ENCODE measurements at places on chromosomes 6 and 20.

DNA sequence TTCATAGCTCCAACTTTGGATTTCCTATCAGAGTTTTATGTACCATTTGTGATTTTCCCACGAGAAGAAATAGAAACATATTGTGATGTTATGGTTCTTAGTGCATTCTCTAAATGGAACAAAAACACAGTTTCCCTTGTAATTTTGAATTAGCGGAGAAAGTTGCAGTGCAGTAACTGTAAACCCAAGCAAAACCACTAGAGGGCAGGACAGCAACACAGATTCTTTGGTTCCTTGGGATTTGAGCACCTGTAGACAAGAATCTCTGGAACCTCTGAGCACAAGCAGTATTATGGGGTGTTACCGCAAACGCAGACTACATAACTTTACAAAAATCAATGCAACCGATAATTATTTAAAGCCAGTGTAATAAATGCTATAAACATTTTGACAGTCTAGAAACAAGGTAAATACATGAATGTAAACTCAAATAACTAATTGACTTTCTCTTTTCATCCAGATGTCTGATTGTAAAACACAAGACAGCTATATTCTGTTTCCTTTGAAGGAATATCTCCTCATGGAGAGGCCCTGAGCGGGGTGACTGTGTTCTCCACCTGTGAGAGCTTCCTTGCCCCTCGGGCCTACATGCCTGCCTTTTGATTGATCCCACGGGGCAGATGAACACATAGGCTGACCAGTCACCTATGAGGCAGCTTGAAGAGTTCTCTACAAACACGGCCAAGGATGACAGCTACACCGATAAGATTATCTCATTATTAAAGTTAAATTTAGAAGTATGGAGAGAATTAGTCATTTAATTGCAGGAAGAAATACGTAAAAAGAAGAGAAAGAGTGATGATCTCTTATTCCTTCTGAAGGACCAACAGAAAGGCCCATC, 67.5 kb upstream of the COL21A1 start:
- no peak for DNase-seq

DNA sequence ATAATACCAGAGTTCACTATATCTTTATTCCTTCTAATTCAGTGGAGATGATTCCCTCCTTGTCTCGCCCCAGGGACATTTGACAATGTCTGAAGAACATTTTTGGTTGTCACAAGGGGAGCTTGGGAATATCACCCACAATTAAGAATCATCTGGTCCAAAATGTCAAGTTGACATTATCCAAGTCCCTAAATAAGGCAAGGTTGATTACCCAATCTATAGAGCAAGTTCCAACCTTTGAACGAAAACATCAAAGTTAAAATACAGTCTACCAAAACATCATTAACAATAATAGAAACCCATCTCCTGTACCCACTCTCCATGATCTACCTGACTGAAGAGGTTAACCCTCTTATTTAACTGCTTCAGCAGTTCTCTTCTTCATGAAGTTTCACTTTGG, 15.6 kb downstream of the DEK start:
- no peak for DNase-seq

DNA sequence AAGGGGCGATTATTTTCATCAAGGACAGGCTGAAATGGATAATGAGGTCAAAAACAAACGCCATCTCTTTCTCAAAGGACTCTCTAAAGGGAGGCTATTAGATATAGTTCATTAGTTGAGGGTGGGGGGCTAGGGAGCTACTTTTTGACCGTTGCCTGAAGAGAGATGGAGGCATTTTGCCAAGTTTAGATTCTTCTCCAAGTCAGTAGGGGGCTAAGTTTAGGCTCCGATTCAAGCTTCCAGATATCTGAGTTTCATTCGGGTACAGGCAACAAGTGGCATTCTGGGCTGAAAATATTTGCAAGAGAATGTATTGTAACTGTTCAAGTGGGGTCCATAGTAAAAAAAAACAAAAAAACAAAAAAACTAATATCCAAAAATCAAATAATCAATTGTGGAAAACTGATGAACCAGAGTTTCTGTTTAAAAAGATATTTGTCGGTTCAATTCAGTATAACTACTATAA, 43.4 kb upstream of the PIM1 start:
- no peak for DNase-seq

GRCh38 chr6:98887650-98888049, 53.3 kb downstream of the POU3F2 start:
- DNase-seq = no peak

DNA sequence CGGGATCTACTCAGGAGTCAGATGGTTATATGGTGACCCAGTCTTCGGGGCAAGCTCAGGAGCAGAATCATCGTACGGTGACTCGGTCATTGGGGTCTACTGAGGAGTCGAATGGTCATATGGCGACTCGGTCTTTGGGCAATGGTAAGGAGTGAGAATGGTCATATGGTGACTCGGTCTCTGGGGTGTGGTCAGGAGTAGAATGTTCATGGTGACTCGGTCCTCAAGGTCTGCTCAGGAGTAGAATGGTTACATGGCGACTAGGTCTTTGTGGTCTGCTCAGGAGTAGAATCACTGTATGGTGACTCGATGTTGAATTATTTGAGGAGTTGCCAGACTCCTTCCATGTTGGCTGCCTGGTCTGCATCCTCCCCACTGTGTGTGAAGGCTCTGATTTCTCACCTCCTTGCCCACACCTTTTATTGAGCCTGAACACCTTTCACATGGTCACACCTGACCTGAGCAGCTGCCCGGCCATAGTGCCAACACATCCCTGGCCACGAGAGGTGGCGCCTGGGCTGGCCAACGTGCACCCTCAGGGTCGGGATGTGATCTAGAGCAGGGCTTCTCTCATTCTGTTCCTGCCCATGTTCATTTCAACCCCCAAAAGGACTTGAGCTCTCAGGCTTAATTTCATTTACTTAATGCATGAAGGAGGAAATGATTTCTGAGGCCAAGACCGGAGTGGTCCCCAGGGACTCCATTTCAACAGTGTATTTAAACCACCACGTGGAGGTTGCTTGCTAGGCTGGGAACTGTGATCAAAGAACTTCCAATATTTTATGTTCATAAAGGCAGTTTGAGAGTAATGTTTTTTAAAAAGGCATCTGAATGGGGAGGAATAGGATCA, 119.5 kb downstream of the PHACTR3 start:
- DNase-seq = no peak

DNA sequence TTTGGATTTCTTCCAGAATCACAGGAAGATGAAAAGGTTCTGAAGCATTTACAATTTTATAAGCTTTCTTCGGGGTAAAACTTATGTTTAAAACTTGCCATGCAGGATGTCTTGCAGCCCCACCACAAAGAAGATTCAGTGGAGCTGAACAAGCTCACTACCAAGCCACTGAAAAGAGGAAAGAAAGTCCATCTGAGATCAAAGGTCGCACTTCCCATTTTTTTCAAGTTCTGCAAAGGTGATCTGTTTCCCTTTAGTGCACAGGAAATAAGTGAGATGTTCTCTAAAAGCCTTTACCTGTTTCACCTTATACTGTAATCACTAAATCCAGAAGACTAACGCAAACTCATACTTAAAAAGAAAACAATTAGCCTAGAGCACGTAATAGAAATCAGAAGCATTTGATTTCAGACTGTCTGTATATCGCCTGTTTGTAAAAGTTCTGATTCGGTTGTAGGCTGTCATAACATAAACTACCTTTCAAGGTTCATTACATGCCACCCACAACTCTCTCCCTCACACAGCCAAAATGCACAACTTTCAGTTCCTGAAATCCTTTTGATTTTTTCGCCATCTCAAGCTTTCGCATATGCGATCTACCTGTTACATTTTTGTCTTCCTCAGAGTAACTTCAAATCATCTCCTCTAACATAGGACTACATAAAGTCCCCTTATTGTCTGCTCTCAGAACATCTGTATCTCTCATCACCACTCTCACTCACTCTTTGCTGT, 1.8 kb downstream of the ECHDC1 start:
- no peak for DNase-seq

DNA sequence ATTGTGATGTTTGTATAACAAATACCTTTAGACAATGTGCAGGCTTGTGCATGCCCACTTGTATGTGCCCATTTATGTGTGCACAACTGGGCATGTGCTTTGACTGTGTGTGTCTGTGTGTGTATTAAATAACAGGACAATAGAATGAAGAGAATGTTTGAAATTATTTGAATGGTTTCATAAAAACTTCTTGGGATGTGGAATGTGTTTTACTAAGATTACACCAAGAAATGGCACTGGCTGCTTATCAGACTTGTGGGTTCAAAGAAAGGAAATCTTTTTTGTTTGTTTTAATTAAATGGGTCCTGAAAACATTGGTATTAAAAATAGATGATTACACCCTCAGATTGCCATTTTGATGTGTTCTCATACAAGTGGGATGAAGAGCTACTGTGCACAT, 191.6 kb upstream of the CCN2 start:
- DNase-seq = no peak

- no peak for DNase-seq
Measured at GRCh38 chr20:10754824-10755223, 81.0 kb upstream of the JAG1 start.

Measured in C1 segment of cervical spinal cord (tissue), 14 donors.